Hippocampal formation (tissue), 2 donors: ENCODE measurements at places on chromosomes 3 and 15.

- DNase-seq: no peak
These were observed 51.6 kb downstream of the ATP10A start for GRCh38 chr15:25811481-25811906.

GRCh38 chr3:107670986-107671385 is 148.2 kb downstream of the BBX start:
- no peak for DNase-seq

GRCh38 chr3:63232764-63233396 is 45.2 kb upstream of the SYNPR start:
- peak; percentile 38 for DNase-seq

GRCh38 chr3:74643636-74644035 is 29.2 kb upstream of the CNTN3 start:
- no peak for DNase-seq

DNA sequence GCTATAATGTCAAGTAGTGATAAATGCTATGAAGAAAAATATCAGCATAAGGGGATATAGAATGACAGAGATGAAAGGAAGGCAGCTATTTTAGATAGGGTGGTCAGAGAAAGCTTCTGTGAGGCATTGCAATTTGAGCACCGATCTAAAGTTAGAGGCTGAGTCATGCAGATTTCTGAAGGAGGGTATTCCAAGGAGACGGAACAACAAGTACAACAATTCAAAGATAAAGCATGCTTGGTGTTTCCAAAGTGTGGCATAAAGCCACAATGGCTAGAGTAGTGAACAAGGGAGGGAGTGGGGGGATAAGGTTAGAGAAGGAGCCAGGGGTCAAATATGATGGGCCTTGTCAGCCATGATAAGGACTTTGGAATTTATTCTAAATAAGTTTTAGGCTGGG is 71.9 kb downstream of the PFN2 start:
- no peak for DNase-seq

GRCh38 chr3:73405853-73406252 is 218.9 kb downstream of the PDZRN3 start:
- no peak for DNase-seq

- DNase-seq: no peak
These were observed 2.7 kb downstream of the SV2B start for GRCh38 chr15:91102546-91103330.

GRCh38 chr3:158379517-158379916 is 191.5 kb upstream of the MLF1 start:
- DNase-seq: no peak

DNA sequence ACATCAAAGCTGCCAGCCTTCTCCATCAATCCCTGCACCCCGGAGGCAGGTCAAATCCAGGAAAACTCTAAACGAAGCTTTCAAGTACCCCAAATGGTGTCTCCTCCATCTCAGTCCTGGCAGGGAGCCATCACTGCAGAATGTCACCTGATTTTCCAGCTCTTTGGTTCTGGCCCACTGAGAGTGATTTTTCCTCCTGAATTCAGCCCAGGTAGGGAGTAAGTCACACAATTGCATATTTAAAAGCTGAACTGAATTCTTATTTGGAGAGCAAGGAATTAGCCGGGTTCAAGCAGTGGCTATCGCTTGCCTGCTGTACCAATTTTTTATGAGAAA is 5.3 kb downstream of the RFTN1 start:
- no peak for DNase-seq

DNA sequence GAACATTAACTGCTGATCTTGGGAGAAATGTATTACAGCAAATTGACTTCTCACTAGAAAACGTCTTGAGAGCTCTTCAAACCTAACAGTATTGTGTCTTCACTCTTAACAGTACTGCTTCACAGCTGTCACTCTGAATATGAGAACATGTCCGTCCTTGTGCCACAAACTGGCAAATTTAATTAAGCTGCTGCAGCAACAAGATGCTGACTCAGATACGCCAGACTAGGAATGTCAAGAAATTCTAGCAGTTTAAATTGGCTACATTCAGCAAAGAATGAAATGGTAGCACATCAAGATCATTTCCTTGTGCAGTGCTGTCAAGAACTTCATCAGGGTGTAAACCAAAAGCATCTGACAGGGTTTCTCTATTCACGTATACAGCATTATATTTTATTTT is 7.6 kb downstream of the ICE2 start:
- DNase-seq: no peak

GRCh38 chr3:88059380-88060170 is 520 bp downstream of the ZNF654 start:
- DNase-seq: peak; percentile 71

GRCh38 chr15:65394936-65395335 is 17.1 kb upstream of the IGDCC3 start:
- no peak for DNase-seq

- no peak for DNase-seq
These were observed 106.8 kb downstream of the ADCY5 start for GRCh38 chr3:123341871-123342630.

DNA sequence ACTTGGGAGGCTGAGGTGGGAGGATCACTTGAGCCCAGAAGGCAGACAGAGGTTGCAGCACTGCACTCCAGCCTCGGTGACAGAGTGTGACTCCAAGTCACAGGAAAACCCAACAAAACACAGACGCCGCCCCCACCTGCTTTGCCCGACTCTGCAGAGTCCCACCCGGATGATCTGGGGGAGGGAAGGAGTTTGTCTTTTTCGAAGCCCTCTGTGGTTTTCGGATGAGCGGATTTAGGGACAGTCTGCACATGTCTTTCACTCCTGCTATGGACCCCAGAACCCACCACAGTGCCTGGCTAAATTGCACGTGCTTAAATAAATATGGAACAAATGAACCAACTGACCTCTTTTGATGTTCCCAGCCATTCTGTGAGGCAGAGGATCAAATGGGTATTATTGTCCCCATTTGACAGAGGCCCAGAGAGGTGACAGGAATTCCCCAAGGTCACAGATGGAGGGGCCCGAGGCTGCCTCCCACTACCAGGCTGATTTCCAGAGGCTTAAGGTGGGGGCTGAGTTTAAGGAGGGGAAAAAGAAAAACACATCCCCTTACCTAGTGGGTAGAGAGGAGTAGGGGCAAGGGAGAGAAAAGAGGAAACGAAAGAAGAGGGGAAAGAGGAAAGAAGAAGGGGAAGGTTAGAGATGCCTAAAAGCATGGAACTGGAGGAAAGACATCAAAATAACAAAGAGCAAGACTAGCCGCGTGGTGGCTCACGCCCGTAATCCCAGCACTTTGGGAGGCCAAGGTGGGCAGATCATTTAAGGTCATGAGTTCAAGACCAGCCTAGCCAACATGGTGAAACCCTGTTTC is 59.4 kb upstream of the TFRC start:
- no peak for DNase-seq

DNA sequence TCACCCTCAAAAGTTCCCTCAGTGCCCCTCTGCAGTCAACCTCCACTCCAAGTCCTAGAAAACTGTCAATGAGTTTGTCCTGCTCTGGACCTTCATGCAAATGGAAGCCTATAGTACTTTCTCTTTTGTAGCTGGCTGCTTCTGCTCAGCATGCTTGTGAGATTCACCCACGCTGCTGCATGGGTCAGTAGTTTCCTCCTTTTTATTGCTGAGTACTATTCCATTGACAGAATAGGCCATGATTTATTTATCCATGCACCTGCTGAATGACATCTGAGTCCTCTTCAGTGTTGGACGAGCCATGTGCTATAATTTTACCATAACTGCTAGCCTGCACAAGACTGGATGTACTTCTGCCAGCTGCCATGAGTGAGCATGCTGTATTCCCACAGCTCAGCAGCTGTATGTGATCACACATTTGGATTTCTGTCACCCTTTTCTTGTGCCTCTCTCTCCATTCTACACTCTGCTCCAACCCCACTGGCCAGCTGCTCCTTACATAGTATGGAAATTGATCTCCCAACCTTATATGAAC is 26.3 kb downstream of the CDCP1 start:
- DNase-seq: no peak

GRCh38 chr15:65969865-65970816 is 100.8 kb downstream of the RAB11A start:
- DNase-seq: no peak

GRCh38 chr3:184590795-184591194 is 29.2 kb downstream of the EPHB3 start:
- no peak for DNase-seq
